ENCODE measurements at places on chromosomes 12 and 14.

- DNase-seq: no peak
Observed at GRCh38 chr12:101694986-101695385, 2.5 kb upstream of the CHPT1 start.

- no peak for DNase-seq
Observed at GRCh38 chr12:109618082-109618481, 44.5 kb downstream of the MVK start.

DNA sequence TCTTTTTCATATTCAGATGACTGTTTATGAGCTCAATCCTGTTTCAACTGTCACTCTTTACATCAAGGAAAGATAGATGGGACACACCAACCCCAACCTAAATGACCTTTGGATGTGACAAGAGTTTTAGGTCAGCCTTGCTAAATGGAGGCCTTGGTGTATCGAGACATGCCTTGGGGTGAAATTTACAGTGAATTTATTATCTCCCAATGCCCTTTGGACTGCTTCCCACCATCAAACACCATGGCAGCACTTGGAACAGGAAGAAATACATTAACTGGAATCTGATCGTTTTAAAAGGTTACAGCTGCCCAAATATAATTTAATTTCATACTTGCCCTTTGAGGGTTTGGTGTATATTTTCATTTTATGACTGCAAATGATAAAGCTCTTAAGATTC, 327.6 kb downstream of the SOX5 start:
- DNase-seq: no peak

- no peak for DNase-seq
Observed at GRCh38 chr12:111783046-111783445, 16.3 kb downstream of the ALDH2 start.

DNA sequence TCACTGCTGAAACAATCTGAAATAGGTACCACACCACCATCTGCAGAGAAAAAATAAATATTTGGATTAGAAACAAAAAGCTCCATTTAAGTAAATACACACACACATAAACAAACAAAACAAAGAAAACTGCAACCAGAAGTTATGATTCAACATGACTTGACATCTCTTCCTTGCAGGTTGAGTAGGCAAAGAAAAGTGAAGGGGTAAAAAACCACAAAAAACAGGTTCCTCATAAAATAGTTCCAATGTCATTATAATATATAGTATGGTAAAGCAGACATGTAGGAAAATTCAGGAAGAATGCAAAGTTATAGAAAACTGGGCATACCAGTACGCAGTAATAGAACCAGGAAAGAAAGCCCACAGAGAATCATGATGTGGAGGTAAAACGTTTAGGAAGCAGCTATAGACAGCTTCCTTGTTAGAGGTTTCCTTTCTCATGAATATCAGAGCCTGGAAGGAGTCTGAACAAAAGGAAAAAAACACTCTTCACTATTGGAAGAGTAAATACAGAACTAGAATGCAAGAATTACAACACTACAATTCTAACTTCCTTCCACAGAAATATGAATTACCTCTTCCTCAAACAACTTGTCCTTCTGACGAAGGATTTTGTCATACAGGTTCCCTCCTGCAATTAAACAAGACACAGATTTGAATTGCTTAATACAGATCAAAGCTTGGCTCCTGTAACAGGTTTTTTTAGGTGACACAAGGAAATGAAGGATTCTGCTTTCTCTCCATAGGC, 6.1 kb downstream of the NEK9 start:
- DNase-seq: no peak

- no peak for DNase-seq
Observed at GRCh38 chr12:64733857-64734256, 25.3 kb downstream of the GNS start.

DNA sequence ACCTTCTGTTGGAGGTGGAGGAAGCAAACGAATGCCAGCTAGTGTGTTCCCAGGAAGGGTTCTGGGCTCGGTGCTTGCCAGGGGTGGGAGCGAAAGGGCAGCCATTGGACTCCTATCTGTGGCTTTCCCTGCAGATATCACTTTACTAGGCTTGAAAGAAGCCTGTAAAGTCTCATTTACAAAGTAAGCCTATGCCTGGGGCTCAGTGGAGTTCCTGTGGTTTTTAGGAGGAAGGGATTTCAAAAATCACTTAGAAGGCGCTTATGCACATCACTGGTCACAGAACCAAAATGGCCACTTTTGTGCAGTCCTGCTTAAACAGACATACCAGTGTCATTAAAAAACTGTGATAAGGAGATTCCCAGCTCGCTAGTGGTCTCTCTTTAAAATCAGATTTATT, 22.7 kb downstream of the CLMN start:
- DNase-seq: no peak

GRCh38 chr12:53186745-53187144, 6.0 kb upstream of the CSAD start:
- no peak for DNase-seq

DNA sequence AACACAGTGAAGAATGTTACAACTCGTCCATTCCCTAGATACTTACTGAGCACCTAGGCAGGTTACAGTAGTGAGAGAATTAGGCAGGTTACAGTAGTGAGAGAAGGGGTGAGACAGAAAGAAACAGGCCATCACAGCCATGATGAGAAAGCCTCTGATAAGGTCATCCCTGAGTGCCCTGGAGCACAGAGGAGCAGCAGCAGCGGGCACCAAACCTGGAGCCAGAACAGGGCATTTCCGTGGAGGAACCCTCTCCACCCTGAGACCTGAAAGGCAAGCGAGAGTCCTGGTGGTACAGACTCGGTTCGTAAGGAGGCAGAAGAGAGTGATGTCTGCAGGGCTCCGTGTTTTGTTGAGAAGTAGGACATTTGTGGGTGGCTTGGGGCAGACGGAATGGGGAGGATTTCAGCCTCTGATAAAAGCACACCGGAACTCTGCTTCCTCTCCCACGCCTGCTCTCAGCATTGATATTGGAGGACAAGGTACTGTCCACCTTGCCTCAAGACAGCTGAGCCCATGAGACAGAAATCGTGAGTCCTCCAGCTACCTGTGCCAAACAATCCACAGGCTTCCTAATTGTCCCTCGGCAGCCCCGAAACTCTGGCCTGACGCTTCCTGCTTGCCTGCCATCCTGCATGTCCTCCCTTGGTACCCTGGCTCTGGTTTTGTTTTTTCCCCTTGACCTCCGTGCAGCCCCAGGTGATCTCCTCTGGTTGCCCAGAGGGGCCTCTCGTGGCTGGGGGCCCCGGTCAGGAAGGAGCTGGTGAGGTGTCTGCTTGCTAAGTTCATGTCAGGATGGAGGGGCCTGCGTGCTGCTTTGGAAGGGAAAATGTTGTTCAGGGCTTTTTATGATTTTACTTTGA, 136.1 kb downstream of the GCH1 start:
- no peak for DNase-seq

DNA sequence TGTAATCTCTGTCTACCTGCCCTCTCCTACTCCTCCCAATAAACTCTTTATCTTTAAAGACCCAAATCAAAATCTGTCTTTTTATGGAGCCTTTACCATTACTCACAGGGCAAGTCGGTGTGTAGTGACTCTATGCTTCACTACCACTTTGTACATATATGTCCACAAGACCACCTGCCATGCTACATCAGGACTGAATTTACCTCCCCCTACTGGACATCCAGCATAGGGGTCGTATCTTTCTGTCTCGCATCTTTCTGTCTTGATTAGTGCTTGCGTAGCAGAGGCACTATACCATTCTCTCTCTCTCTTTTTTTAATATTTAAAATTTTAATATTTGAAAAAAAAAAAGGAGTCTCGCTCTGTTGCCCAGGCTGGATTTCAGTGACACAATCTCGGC, 587.5 kb downstream of the SOX5 start:
- DNase-seq: no peak

GRCh38 chr12:130486146-130486435, 148.4 kb downstream of the PIWIL1 start:
- DNase-seq: no peak

GRCh38 chr12:123815968-123816367, 53.9 kb downstream of the DNAH10 start:
- DNase-seq: no peak

DNA sequence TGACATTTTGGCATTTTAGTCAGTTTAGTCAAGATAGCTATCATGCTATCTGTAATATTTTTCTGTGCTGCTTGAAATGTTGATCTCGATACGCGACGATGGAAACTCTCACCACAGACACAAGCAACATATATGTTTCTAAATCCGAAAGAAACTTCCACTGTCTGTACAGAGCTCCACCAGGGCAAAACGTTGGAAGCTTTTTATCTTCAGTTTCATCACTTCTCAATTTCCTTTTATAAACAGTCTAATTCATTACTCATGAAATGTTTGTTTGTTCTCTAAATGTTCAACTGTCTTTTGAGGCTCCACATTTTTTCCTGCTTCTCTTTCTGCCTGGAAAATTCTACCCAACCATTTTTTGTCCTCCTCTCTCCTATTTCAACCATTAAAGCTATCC, 737.6 kb downstream of the SLC16A7 start:
- no peak for DNase-seq

DNA sequence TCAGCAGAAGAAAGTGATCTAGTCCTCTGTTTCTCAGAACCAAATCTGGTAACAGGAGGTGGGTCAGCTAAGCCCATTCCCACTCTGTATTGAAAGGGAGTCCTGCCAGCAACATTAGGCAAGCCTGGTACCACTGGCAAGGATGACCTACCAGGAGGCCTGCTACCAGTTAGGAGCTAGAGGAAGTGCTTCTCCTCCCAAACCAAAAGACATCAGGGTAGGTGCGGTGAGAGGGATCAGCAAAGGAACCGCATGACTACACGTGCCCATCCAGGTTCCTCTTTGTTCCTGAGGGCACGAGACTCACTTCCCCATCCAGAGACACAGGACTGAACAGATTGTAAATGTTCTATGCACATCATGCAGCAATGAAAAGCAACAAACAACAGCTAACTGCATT, 2.8 kb downstream of the KLRC4 start:
- no peak for DNase-seq

DNA sequence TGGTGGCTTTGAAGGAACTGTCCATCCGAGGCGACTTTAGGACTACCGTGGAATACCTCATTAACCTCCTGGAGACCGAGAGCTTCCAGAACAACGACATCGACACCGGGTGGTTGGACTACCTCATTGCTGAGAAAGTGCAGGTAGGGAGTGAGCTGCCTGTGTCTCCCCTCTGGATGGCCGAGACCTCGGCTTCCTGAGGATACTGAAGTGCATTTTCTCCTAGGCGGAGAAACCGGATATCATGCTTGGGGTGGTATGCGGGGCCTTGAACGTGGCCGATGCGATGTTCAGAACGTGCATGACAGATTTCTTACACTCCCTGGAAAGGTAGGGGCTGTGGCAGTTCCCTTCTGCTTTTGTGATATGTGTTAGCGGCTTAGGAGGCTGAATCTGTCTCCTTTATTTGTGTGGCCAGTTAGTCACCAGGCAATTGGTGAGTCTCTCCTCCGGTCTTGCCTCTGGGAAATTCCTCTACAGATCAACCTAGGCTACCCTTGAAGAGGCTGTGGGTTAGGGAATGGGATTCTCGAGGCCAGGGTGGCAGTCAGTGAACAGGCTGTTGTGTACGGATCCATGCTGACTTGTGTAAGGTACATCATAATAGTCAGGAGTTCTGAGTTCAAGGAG, 75.3 kb downstream of the ACACB start:
- DNase-seq: no peak

DNA sequence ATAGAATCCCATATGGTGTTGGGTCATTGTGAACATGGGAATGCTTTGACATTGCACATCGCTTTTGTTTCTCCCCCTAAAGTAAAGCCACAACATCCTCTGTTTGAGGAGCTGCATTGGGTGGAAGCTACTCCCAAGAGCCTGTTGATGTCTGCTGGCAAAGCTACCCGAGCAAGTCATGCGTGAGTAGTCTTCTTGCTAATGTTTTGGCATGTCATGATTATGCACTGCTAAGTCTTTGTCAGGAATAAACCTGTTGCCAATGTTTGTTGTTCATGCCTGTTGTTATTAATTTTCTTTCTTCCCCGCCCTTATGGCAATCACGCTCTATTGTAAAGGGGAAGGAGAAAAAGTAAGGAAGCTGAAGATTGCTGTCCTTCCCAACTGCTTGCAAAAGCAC, 97.3 kb downstream of the EXOC5 start:
- DNase-seq: no peak

GRCh38 chr12:14327711-14328110, 37.8 kb upstream of the ATF7IP start:
- DNase-seq: no peak

GRCh38 chr14:91511043-91511383, 903 bp upstream of the PPP4R3A start:
- no peak for DNase-seq

- no peak for DNase-seq
Observed at GRCh38 chr12:87661786-87662377, 367.3 kb downstream of the C12orf50 start.

DNA sequence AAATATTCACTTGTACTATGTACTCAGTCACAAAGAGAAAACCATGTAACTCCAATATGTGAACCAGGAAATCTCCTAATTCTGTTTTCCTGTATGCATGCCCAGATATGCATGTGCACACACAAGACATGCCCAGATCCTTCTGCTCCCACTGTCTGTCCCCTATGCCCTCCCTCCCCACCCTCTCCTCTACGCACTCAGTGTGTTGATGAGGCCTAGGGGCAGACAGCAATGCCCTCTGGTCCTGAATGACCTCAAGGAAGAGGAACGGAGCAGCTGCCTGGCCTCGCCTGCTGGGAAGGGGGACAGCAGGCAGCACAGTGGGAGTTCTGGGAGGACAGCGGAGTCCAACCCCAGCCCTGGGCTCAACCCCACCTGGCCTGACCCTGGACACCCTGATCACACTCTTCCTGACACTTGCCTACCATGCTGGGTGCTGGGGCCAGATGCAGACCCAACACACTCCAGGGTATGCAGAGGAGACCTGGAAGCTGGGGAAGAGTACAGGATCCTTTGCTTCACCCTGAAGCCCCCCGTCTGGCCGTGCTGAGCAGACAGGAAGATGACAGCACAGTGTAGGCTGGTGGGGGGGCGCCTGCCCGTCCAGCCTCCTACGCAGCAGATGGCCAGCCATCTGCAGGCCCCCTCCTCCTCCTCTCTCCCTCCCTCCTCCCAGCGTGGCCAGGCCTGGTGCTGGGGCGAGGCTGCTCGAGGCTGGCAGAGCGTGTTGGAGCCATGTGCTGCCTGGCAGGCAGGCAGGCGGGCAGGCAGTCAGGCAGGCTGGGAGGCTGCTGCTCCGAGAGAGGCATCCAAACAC, 106.6 kb upstream of the NCOR2 start:
- DNase-seq: no peak

DNA sequence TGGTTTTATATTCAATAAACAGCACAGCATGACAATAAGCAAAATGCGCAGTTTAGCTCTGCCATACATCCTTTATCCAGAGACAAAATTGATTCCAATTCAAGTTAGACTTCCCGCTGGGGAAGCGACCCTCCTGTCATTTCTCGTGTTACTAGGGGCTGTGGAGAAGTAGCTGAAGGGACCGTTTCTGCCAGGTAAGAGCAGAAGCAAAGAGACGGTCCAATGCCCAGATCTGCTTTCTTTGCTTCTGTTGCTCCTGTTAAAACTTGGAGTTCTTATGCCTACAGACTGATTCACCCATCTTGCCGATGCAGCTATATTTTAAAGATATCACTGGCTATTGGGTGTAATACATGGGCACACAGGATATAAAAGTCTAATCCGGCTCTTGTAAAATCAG, 156.8 kb upstream of the AVPR1A start:
- DNase-seq: no peak

- DNase-seq: peak; percentile 98
Observed at GRCh38 chr12:56724972-56725722, at the start of gene NACA. Gene NACA (minus strand): TSS chr12:56725299. CDS start chr12:56724521, 778 bp downstream.

GRCh38 chr12:113305281-113305856, 29.5 kb downstream of the SLC8B1 start:
- DNase-seq: no peak

- no peak for DNase-seq
Observed at GRCh38 chr14:21030531-21030930, 514 bp downstream of the TPPP2 start.
